ENCODE measurements at places on chromosomes 2 and 18.

DNA sequence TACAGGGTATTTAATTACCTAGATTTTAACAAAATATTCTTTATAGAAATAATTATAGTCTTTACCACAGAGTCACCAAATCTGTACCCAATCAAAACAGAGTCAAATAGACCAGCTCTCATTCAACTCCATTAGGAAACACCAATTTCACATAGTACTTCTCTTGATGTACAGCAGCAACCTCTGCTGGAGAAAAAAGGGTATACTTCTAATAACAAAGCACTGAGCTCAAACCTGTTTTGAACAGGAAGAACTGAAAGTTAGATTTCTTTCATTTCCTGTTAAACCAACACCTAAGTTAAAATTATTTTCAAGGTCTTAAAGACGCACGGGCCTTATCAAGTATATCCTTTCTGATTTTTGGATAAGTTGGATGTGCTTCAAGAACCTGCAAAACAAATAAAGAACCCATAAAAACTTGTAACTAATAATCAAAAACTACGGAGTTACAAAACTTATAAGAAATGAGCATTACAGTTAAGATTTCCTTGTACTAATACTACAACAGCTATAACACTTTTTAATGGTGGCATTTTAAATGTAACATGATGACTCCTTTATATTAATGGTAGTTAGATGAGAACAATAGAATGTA, 79.0 kb downstream of the TTC21B start:
- DNase-seq = peak; percentile 15

- DNase-seq = no peak
These were observed 7.4 kb upstream of the POLI start for GRCh38 chr18:54261894-54262293.

- no peak for DNase-seq
These were observed 3.8 kb downstream of the FKBP7 start for GRCh38 chr2:178474560-178474959.

DNA sequence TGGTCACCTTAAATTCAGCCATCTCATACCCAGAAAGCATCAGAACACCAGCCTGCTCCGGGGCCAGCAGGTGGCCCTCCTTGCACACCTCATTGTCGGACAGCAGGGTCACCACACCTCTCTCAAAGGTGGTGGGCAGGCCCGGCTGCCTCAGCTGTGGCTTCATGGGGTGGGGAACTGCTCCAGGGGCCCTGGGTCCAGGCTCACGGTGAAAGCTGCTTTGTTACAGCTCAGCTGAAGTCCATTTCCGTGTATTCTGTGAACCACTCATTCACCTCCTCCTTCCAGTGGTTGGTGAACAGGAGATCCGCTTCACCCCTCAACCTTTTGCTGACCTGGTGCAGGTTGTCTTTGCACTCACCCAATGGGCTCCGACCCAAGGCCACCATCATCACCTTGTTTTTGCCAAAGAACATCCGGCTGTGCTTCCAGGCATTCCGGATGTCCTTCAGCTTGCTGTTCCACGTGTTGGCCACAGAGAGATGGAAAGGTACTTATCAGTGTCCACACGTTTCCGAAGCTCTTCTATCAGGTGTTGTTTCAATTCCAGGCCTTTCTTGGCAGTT, 78.6 kb upstream of the LDLRAD4 start:
- no peak for DNase-seq

- DNase-seq = no peak
These were observed 181.9 kb upstream of the HAAO start for GRCh38 chr2:42974169-42974720.

GRCh38 chr2:152380261-152381055, 45.5 kb downstream of the FMNL2 start:
- DNase-seq = no peak

DNA sequence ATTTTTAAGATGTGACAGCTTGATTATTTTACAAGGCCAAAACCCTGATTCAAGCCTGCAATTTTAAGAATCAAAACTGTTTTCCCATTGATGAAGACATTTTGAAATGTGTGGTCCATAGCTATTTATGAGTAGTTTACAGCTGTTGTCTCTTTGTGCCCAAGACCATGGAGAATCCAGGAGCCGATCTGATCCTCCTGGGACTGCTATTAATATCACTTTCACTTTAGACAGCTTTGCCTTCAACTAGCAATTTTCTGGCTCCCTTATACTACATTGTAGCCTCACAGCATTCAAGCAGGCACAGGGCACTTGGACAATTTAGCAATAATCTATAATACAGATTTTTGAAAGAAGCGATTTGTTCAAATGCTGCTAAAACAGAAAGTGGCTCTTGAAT, 172.9 kb downstream of the SLC8A1 start:
- DNase-seq = no peak

- DNase-seq = no peak
These were observed 1272.8 kb upstream of the ZEB2 start for GRCh38 chr2:145792745-145793144.

DNA sequence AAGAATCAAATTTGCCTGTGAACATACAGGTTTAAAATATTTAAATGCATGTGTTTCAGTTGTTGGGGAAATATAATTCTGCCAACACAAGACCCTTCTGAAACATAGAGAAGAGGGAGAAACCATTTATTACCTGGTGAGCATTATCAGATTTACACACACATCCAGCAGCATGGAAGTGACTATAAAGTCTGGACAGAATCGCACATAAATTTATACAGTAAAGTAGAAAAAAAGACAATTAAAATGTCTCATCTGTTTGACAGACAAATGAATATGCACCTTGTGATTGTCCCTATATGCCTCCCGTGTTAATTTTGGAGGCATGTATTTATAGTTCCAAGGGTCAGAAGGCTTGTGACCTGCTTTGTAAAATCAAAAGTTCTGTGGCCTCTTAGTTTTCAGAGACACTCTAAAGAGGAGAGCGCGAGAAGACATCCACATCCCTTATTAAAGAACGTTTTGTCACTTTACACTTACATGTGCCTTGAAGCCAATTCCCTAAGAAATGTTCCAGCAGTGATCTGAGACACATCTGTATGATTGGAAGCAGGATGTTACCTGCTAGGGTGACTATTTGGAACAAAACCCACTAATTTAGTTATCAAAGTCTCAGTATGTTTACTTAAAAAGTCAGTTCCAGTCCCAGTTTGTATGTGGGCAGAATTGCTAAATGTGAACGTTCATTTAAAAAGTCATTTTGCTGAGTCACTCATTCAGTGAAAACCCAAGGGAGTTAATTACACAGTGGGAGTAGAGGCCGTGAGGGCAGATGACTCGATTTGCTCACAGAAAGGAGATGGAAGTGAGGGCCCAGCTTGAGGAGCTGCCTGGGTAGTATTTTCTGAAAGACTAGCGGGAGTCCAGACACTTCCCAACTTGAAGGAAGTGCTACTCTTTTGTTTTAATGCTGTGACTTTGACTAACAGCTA, 527.6 kb upstream of the MEX3C start:
- no peak for DNase-seq

- no peak for DNase-seq
These were observed 115.2 kb downstream of the MTCL1 start for GRCh38 chr18:8820396-8821082.

DNA sequence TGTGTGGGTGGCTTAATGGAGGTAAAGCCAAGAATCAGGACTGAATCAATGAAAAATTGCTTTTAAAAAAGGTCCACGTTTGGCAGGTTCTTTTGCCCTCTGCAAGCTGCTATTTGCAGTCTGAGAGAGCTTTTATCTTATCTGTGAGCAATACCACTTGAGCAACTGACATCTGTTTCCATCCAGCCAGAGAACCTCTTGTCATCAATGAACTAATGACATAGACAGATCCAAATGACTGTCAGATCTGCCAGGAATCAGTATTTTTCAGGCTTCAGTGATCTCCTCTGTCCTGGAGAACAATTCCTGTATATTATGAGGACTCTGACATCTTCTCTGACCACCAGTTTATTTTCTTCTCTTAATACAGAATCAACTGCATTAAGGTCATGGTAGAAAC, 608.1 kb downstream of the LRP1B start:
- no peak for DNase-seq

GRCh38 chr2:429142-429541, 141.3 kb upstream of the ALKAL2 start:
- DNase-seq = no peak

- DNase-seq = no peak
These were observed 1618.6 kb upstream of the CELF4 start for GRCh38 chr18:39184176-39184575.

- DNase-seq = no peak
These were observed 20.3 kb upstream of the PDE1A start for GRCh38 chr2:182447163-182447562.

DNA sequence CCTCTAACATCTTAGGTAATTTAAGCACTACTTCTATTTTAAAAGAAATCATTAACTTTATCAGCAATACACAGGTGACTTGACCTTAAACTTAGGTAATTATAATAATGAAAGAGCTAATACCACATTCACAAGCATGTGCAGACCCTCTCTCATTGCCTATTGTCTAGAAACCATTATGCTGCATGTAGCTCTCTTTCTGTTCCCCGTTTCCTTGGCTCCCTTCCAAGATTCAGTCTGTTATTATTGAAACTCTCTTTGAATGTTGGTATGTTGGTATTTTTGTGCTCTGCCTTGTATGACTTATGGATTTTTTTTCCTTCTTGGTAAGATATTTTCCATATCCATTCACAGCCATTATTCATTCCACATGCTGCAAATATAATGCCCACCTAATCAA, 201.2 kb downstream of the CDCA7 start:
- DNase-seq = no peak

- DNase-seq = no peak
These were observed 25.5 kb upstream of the POLR1B start for GRCh38 chr2:112516801-112517200.

GRCh38 chr2:18149660-18150246, 271.3 kb downstream of the KCNS3 start:
- DNase-seq = peak; percentile 39

DNA sequence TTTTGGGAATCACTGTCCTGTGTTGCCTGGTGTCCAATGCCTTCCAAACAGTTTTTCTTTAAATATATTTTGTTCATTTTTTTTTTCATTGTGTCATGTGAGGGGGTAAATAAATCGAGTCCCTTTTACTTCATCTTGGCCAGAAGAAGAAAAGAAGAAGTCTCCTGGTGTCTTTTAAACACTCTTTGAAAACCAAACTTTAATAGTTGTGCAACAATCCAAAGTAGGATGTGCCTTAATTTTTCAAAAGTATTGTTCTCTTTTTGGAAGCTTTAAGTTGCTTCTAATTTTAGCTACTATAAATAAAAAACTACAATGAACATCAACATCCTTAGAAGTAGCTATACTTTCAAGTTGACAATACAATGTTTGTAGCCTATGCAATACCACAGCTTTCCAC, 154.9 kb downstream of the ATAD2B start:
- no peak for DNase-seq

GRCh38 chr2:53549497-53549896, 218.1 kb upstream of the CHAC2 start:
- no peak for DNase-seq

- no peak for DNase-seq
These were observed 230.0 kb upstream of the KLHL29 start for GRCh38 chr2:23155022-23155421.
